Activated B cell treated with CpG ODN at 0.5 μM for 24 hours (primary cell): ENCODE measurements at places on chromosomes 16 and 17. TPM values are rescaled to one million over a fixed set of nuclear protein-coding genes. Genes with fewer than 3 reads are reported as not detected.

CCL3 gene
- total RNA-seq = 74.4 and 74.5 TPM in 2 replicates

PDP2 gene
- 13.0 and 13.2 TPM in 2 replicates for total RNA-seq

NPB gene
- 0.24 and 0.27 TPM in 2 replicates for total RNA-seq

DNA sequence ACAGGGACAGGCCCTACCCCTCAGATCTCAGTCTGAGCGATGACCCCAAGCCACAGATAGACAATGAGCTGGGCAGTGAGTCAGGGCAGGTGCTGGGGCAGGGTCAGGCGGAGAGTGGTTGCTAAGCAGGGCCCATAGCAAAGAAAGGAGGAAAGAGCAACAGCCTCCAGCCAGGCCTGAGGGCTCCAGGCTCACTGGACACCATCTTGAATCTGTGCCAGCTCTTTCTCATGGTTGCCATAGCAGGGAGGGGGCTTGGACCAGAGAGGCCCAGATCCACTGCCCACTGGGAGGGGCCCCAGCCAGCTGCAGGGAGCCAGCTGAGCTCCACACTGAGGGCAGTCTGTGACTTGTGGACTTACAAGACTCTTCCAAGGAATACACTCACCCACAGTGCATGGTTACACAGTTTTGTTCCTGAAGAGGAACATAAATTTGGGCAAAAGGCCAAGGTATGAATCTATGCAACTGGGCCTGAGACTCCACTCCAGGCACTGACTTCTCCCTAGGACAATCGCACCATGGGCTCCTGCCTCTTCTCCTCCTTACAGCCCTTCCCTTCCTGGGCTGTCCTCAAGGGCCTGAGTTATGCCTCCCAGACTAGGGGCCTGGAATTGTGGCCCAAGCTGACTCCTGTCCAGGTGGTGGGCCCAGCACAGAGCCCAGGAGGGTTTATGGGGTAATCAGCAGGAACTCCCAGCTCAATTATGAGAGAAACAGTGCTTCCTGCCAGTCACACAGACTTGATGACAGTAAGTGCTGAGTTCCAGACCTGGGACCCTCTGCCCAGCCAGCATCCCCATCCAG lies 59.9 kb downstream of the BEAN1 start:
- peak; percentile 13 for DNase-seq

DNA sequence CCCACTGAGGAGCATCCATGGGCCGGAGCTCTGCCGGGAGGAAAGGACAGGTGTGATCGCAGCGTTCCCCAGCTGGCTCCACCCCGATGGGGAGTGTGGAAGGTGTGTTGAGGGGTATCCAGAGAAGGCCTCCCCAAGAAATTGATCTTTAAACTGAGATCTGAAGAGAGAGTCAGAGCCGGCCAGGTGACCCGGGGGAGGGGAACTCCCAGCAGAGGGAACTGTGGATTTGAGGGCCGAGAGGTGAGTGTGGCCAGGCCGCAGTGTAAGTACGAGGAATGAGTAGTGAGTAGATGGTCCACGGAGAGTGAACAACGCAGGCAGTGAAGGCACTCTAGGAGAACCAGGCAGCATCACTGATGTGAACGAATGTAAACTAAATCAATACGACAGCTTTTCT lies 80.2 kb downstream of the RPTOR start:
- DNase-seq = no peak

DNA sequence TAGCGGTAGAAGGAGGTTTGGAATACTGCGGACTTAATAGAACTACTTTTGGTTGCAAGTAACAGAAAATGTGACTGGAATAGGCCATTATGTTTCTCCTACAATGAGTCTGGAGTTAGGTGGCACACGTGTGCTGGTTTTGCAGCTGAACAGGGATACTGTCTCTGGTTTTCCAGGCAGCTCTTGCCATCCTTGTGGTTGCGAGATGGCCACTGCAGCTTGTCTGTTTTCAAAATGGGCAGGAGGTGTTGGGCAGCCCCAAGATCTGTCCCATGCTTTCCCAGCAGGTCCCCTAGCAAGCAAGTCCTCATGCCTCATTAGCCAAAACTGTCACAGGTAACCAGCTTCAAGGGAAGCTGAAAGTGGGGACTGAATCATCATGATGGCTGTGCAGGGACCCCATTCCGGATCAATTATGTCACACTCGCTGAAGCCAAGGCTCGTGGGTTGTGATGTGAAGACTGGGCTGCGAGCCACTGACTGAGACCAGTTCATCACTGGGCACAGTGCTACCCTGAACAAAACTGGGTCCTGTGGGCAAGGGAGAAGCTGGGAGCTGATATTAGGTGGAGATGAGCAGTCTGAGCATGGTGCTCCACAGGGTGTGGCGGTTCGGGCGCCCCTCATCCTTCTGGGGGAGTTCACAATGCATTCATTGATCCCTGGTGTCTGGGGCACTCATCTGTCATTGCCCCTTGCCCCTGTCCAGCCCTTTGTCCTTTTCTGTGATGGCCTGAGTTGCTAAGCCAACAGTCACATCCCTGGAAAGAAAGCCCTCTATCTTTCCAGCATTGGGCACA lies 82.1 kb downstream of the KSR1 start:
- DNase-seq = no peak
